ENCODE measurements at places on chromosomes 13 and 19.

DNA sequence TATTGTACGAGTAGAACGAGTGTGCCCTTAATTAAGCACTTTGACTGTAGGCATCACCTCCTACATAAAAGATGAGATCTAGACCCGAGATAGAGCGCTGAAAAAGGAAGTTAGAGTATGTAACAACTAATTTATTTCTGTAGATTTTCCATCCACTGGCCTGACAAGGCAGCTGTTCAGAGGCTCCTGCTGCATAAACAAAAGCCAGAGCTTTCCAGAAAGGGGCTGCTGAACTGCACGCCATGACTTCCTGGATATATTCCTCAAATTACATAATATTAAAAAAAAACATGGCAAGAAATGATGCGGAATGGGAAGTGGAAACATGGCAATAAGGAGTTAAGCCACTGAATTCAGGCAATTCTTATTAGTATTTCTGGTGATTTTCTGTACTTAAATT is 89.7 kb downstream of the AKAP11 start:
- DNase-seq: no peak

GRCh38 chr13:72694314-72694713 is 33.1 kb downstream of the MZT1 start:
- no peak for DNase-seq

DNA sequence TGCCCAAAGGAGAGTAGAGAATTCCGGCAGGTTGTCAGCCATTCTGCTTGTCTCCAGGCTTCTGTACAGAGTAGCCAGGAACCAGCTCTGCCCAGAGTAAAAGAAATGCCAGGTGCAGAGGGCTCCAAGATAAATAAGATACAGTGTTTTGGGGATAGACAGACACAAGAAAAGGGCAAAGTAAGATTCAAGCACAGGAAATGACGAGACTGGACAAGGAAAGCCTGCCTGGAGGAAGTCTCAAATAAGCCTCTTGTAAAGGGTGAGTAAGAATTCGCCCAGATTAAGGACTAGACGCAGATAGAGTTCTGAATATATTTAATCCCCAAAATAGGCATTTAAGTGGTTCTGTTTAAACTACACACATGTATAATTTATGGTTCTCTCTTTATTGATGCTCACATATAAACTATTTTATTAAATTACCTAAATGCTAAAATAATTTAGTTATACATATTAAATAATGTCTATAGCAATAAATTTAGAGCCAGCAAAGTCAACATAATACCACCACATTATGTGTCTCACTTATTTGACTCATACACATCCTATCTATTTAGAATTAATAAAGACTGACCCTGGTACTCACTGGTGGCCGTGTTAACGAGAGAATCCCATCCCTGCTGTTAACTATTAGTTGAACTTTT is 98.4 kb upstream of the RAP2A start:
- no peak for DNase-seq

- DNase-seq: no peak
These were observed 110.8 kb downstream of the RXFP2 start for GRCh38 chr13:31850041-31850555.
